GM23338 (cell line): ENCODE measurements at places on chromosomes 7 and 10. TPM values are rescaled to one million over a fixed set of nuclear protein-coding genes. Genes with fewer than 3 reads are reported as not detected.

DNA sequence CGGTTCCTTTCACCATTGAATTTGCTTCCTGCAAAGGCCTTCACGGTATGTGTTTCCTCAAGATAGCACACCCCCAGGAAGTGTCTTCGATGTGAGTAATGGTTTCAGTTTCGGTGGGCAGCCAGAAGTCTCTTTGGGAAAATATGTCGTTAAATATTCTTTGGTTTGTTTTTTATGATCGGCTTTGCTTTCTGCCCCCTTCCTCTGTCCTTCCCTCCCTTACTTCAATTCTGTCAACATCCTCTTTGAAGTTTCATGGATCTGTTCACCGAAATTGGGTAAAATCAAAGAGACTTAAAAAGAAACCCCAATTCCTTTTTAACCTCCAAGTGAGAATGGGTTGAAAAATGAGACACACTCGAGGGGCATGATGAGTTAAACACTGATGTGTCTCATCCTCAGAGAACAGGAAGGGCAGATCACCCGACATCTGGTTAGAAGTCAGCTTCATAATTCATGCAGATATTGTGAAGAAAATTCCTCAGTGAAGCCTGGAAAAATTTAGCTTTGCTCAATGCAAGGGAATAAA is 170.8 kb upstream of the HABP2 start:
- H3K36me3 ChIP-seq = no peaks in the 10 kb centered on the region
- H3K27ac ChIP-seq = no peak overlapping the region
- no peak for DNase-seq
- no peaks in the 10 kb centered on the region for H3K4me1 ChIP-seq

- DNase-seq = no peak
- H3K36me3 ChIP-seq = no peaks in the 10 kb centered on the region
- no peak overlapping the region for H3K27ac ChIP-seq
- H3K4me3 ChIP-seq = no peak overlapping the region
These were observed 16.0 kb upstream of the GALNTL5 start for GRCh38 chr7:151940048-151940811.

The ZMIZ2 gene
- 30.4 and 46.1 TPM in 2 replicates for total RNA-seq

DNA sequence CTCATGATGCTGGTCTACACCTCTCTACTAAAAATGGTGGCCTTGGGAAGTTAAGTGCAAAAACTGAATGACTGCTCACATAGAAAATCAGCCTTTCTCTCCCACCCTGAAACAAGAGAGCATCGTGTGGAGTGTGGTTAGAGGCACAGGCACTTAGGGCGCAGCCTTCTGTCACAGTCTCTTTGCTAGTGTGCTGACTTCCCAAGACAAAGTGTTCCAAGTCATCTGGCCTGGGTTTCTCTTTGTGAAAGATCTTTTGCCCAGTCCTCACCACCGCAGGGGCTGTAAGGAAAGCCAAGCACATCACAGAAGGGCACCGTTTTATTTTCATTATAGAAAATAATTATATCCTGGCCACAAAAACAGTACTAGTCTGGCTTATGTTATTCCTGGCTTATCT is 12.5 kb downstream of the STN1 start:
- no peaks in the 10 kb centered on the region for H3K36me3 ChIP-seq
- H3K27ac ChIP-seq = no peak overlapping the region
- no peak overlapping the region for H3K4me3 ChIP-seq
- peaks cover 13% of the 10 kb centered on the region for H3K4me1 ChIP-seq
- H3K27me3 ChIP-seq = no peaks in the 10 kb centered on the region

DNA sequence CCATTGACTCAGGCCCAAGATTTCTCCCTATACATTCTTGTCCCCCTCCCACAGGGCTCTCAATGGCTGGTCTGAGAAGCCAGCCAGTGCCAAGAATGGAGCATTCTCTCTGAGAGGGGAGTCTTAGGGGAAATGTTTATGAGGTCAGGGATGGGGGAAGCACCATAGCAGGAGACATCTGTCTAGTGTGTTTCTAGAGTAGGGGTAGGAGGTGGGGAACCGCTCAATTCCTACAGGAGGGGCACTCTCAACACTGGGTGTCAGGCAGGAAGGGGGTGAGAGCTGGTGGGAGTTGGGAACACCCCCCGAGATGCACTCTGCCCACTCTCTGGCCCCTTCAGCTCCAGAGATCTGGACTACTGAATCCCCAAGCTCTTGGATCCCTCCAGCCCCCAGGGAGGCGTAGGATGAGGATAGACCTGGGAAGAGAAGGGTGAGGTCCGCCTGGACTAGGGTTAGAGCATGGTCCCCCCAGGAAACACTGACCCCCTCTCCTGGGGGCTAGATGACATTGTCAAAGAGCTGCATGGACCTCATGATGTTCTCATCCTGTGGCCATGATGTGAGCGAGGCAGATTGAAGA is 8.7 kb upstream of the OGA start:
- no peaks in the 10 kb centered on the region for H3K36me3 ChIP-seq
- no peak overlapping the region for H3K4me3 ChIP-seq
- no peak overlapping the region for H3K27ac ChIP-seq

GRCh38 chr7:638256-639011 is 88.1 kb upstream of the DNAAF5 start:
- H3K4me1 ChIP-seq = no peaks in the 10 kb centered on the region
- H3K36me3 ChIP-seq = no peaks in the 10 kb centered on the region
- H3K27ac ChIP-seq = no peak overlapping the region
- no peak overlapping the region for H3K4me3 ChIP-seq

The DDIT4 gene
- total RNA-seq = 110 and 136 TPM in 2 replicates

DNA sequence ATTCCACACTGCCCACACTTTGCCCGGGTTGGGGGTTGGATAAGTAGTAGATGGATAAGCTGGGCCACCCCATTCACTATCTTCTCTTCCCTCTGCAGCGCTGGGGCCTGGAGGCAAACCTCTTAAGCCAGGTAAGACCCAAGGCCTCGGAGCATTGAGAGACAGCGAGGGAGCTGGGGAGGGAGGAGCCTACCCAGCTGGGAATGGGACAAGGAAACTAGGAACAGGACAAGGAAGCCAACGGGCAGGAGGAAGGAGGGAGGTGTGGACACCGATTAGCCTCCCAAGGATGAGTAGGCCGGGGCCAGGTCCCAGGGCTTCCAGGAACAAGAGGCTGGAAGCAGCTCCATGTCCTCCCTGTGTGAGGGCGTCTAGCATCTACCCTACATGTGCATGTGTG is 9.6 kb downstream of the ELN start:
- no peak overlapping the region for H3K4me3 ChIP-seq
- H3K4me1 ChIP-seq = no peaks in the 10 kb centered on the region
- no peak overlapping the region for H3K27ac ChIP-seq
- no peak for DNase-seq
- no peaks in the 10 kb centered on the region for H3K27me3 ChIP-seq

The FAM25A gene
- total RNA-seq = not detected in 2 replicates

The CHN2 gene
- total RNA-seq = 7.5 and 8.8 TPM in 2 replicates

DNA sequence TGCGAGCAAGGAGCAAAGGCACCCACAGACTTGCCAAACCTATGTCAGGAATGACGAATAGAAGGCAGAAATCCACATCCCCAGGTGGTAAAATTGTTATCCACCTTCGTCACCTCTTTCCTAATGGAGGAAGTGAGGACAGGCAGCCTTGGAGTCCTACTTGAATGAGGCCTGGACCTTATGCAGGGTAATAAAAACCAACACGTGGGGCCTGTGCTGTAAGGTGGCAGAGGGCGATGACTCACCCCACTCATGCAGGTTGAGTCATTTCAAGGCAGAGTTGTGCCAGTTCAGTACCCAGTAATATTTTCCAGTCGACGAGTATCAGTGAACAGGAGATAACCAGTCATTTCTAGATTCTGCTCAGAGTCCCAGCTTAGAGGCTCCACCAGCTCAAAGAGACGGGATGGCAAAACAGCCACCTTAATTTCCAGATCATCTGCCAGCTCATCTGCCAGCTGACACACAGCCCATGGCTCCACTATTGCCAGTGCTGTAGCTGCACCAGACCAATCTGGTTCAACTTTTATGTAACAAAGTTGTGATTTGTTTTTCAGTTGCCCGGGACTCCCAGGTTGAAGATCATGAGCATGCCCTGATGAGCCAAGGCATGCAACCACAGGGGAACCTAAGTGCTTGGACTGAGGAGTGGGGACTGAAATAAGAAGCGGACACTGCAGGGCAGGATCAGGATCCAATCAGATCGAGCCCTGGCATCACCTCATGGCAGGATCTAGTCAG is 176.2 kb upstream of the ITGB1 start:
- no peaks in the 10 kb centered on the region for H3K36me3 ChIP-seq
- H3K27ac ChIP-seq = no peak overlapping the region
- no peaks in the 10 kb centered on the region for H3K27me3 ChIP-seq
- H3K4me3 ChIP-seq = no peak overlapping the region
- H3K4me1 ChIP-seq = no peaks in the 10 kb centered on the region

DNA sequence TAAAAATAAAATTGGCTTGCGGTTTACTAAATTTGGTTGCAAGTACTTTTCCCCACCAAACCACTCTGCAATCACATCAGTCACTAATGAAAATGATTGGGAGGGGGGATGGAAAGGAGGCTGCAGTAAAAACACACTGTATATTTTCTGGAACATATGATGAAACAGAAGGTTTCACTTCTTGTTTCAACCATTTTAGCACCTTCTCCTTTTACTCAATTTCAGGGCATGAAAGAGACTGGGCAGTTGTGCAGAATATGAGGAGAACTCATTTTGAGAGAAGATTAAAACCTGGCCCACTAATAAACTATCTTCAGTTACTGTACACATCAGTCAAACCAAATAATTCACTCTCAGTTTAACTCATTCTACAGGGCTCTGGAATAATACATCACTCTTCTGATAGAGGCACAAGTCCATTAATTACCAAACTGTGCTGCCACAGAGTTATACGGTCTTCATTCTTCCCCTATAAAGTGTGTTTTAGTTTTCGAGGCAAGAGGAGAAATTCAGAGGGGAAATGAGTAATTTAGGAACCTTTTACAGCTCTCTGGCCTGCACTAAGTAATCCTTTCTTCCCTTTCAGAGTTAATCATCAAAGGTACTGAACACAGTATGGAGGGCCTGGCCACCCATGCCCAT is 25.5 kb downstream of the JAZF1 start:
- no peak overlapping the region for H3K27ac ChIP-seq
- no peaks in the 10 kb centered on the region for H3K27me3 ChIP-seq
- H3K4me3 ChIP-seq = no peak overlapping the region
- H3K36me3 ChIP-seq = no peaks in the 10 kb centered on the region
- no peak for DNase-seq
- peaks cover 7% of the 10 kb centered on the region for H3K4me1 ChIP-seq

- peaks cover 6% of the 10 kb centered on the region; the same call in 1 of the 2 replicates for H3K4me1 ChIP-seq
- no peak overlapping the region for H3K4me3 ChIP-seq
- no peak for DNase-seq
These were observed 2.0 kb downstream of the MICALL2 start for GRCh38 chr7:1457059-1457948.

DNA sequence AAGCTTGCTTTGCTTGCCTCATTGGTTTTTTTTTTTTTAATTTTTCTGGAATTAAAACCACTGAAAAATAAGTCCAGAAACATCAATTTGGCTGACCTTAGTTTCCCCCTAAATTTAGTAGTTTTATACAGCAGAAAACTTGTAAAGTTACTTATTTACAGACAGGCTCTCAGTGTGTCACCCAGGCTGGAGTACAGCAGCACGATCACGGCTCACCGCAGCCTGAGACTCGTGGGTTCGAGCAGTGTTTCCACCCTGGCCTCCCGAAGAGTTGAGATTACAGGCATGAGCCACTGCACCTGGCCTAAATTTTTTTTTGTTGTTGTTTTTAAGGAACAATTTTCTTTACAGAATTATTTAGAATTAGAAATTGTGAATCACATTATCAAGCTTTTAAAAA is 250.5 kb downstream of the SDK1 start:
- H3K27me3 ChIP-seq = no peaks in the 10 kb centered on the region
- H3K36me3 ChIP-seq = no peaks in the 10 kb centered on the region
- DNase-seq = no peak
- H3K27ac ChIP-seq = no peak overlapping the region
- H3K4me1 ChIP-seq = peaks cover 45% of the 10 kb centered on the region

DNA sequence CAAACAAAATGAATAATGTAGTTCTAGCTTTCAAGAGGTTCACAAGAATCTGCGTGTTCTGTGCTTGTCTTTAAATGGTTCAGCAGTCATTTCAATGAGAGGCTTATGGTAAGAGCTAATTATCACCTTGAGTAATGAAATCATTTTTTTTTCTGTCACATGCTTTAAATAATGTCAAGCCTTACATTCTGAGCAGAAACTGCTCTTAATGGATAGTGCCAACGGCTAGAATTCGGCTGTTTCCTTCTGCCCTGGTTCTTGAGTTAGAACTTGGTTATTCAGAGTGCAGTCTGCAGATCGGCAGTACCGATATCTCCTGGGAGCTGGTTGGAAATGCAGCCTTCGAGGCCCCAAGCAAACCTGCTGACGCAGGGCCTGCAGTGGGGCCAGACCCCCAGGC is 316.2 kb downstream of the CAMK1D start:
- no peaks in the 10 kb centered on the region for H3K27me3 ChIP-seq
- H3K4me3 ChIP-seq = no peak overlapping the region
- H3K4me1 ChIP-seq = no peaks in the 10 kb centered on the region
- no peak overlapping the region for H3K27ac ChIP-seq

DNA sequence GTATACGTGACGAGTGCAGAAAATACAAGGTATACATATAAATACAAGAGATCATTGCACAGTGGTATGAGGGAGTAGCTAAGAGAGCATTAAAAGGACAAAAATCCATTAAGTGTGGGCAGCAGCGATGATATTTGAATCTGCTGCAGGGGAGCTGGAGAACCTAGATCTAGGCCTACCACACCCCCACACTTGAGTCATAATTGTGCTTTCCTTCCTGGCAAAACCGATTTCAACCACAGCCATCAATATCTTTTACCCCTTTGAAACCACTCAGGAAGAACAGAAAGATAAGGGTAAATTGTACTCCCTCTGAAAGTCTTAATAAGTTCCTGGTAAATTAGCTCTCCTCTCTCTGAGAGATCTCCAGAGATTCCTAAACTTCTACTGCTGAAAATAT is 345.0 kb downstream of the SORCS1 start:
- no peak for DNase-seq
- H3K4me1 ChIP-seq = no peaks in the 10 kb centered on the region
- H3K27me3 ChIP-seq = no peaks in the 10 kb centered on the region
- H3K4me3 ChIP-seq = no peak overlapping the region
- no peaks in the 10 kb centered on the region for H3K36me3 ChIP-seq
- no peak overlapping the region for H3K27ac ChIP-seq

The CYP2C8 gene
- 2.1 and 4.1 TPM in 2 replicates for total RNA-seq

- no peak overlapping the region for H3K4me3 ChIP-seq
- H3K27ac ChIP-seq = no peak overlapping the region
- peaks cover 9% of the 10 kb centered on the region; the same call in 1 of the 2 replicates for H3K4me1 ChIP-seq
- no peak for DNase-seq
- no peaks in the 10 kb centered on the region for H3K27me3 ChIP-seq
These were observed 22.5 kb upstream of the HIBADH start for GRCh38 chr7:27685209-27685608.

- H3K36me3 ChIP-seq = no peaks in the 10 kb centered on the region
- DNase-seq = no peak
- no peaks in the 10 kb centered on the region; the same call in 1 of the 2 replicates for H3K4me1 ChIP-seq
These were observed 3.3 kb downstream of the SLIT1 start for GRCh38 chr10:97182288-97182990.

The HSPA12A gene
- total RNA-seq = 5.2 and 6.3 TPM in 2 replicates

- no peaks in the 10 kb centered on the region for H3K27me3 ChIP-seq
- no peaks in the 10 kb centered on the region; the same call in 1 of the 2 replicates for H3K36me3 ChIP-seq
These were observed 59.7 kb upstream of the RAB11FIP2 start for GRCh38 chr10:118106426-118106825.

- no peaks in the 10 kb centered on the region; the same call in 1 of the 2 replicates for H3K4me1 ChIP-seq
- H3K27ac ChIP-seq = peak overlapping the region; percentile 52; the same call in 1 of the 2 replicates
- no peak overlapping the region for H3K4me3 ChIP-seq
- peaks cover 5% of the 10 kb centered on the region; the same call in 1 of the 2 replicates for H3K36me3 ChIP-seq
- no peak for DNase-seq
- H3K27me3 ChIP-seq = no peaks in the 10 kb centered on the region
These were observed 130.6 kb upstream of the BTBD16 start for GRCh38 chr10:122140461-122140902.

- no peak overlapping the region for H3K4me3 ChIP-seq
- H3K27me3 ChIP-seq = no peaks in the 10 kb centered on the region
- H3K27ac ChIP-seq = no peak overlapping the region
These were observed 23.9 kb upstream of the LEP start for GRCh38 chr7:128217030-128217805.

The WDFY4 gene
- total RNA-seq = 0.14 TPM in 1 of 2 replicates, not detected in the other
